Activated CD8-positive, alpha-beta T cell treated with anti-CD3 and anti-CD28 coated beads, Interleukin-2, amount 10 ng/mL, durations not matched to agents 7 days and 5 days (primary cell): ENCODE measurements at places on chromosomes 3 and 15. TPM values are rescaled to one million over a fixed set of nuclear protein-coding genes. Genes with fewer than 3 reads are reported as not detected.

DNA sequence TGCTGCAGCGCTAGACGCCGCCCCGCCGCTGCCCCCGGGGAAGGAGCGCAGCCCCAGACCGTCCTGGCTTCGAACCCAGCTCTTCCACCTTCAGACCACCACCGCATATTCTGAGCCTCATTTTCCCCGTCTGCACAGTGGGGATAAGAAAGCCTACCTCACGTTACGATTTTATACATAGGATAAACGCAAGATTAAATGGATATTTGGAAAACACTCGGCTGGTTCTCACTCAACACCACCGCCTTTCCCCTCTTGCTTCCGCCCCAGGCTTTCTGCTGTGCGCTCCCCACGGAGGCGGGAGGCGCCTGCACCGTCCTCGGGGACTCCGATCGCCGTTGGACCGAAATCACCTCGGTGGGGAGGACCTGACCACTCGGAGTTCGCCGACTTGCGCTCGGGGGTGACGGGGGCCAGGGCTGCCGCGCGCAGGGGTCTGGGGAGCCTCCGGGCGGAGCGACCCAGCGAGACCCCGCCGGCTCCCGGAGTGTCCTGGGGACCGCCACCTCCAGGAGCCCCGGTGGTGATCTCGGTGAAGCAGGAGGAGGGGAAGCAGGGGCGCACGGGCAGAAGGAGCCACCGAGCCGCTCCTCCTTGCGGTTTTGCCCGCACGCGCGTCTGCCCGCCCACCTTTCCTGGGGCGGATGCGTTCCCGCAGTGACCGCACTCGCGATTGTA, 4.0 kb downstream of the FBXL22 start:
- DNase-seq: peak; percentile 69

- no peak for DNase-seq
Measured at GRCh38 chr3:20307383-20307782, 121.4 kb upstream of the SGO1 start.

Gene SCG3
- not detected for total RNA-seq

Gene ACAN
- not detected for total RNA-seq

Gene IGSF11
- total RNA-seq: 2.5 TPM

DNA sequence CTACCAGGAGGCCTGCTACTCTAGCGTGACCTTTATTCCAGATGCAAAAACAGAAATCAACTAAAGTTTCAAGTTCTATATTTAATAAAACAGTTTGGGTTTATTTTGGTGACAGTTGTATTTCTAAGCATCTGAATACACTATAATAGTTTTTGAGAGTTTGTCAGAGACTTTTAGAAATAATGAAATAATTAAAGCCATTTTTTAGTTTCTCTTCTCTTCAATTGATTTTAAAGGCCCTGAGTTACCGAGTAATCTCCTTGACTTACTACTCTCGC, 523.4 kb downstream of the CADM2 start:
- no peak for DNase-seq

GRCh38 chr3:10353160-10353559, 32.2 kb upstream of the SEC13 start:
- no peak for DNase-seq

DNA sequence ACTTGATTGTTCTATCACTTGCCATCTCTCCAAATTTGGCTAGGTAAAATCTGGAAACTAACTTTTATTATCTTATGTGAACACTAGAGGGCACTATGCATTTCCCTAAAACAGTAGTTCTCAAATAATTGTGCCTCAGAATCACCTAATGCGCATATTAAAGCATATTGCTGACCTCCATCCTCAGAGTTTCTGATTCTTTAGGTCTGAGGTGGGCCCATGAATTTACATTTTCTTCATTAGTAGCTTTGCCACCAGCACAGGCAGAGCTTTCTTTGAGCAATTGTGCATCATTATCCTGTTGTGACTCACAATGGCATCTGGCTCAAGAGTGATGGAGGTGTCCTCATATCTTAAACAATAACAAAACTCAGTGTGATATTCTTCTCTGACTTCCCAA, 17.5 kb upstream of the BCHE start:
- no peak for DNase-seq

DNA sequence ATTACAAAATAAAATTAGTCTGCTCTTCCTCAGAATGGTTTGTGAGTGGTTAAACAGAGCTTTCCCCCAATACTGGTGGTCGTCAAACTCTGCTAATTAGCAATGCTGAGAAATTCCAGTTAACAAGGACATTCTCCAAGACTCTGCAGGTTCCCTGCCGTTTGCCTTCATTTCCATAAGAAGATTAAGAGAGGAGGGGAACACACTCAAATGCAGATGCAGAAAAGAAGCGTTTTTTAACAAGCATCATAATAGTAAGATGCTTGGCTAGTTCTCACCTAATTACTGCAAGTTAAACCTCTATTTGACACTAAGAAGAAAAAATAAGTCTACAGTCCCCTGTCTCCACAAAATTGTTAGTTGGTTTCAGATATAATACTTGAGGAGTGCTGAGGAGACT, 3.7 kb upstream of the SOX2 start:
- DNase-seq: no peak

Gene ALPK3
- total RNA-seq: 0.18 TPM

DNA sequence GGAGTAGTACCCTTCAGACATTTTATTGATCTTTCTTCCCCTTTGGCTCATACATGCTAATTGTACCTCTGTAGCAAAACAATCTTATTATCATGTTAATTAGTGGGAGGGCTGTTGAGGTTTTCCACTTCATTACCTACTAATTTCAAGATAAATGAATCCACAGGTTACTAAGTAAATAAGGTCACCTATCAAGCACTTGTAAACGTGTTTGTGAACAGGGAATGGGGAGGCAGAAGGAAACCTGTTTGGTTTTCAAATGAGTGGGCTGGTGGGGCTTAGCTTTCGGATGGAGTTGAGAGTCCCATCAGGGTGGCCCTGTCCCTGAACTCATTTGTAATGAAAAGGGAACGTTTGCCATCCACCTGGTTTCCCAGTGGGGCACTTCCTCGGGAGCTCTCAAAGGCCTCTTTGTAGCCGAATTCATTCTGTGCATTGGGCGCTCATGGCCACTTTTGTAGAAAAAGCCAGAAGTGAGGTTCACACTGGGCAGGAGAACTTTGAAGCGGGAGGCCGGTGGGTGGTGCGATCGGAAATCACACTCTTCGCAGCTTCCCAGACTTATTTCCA, 419.8 kb upstream of the NR2F2 start:
- DNase-seq: no peak

GRCh38 chr3:171782617-171783016, 27.7 kb downstream of the PLD1 start:
- DNase-seq: no peak

- no peak for DNase-seq
Measured at GRCh38 chr3:132448216-132448961, 31.1 kb downstream of the DNAJC13 start.

DNA sequence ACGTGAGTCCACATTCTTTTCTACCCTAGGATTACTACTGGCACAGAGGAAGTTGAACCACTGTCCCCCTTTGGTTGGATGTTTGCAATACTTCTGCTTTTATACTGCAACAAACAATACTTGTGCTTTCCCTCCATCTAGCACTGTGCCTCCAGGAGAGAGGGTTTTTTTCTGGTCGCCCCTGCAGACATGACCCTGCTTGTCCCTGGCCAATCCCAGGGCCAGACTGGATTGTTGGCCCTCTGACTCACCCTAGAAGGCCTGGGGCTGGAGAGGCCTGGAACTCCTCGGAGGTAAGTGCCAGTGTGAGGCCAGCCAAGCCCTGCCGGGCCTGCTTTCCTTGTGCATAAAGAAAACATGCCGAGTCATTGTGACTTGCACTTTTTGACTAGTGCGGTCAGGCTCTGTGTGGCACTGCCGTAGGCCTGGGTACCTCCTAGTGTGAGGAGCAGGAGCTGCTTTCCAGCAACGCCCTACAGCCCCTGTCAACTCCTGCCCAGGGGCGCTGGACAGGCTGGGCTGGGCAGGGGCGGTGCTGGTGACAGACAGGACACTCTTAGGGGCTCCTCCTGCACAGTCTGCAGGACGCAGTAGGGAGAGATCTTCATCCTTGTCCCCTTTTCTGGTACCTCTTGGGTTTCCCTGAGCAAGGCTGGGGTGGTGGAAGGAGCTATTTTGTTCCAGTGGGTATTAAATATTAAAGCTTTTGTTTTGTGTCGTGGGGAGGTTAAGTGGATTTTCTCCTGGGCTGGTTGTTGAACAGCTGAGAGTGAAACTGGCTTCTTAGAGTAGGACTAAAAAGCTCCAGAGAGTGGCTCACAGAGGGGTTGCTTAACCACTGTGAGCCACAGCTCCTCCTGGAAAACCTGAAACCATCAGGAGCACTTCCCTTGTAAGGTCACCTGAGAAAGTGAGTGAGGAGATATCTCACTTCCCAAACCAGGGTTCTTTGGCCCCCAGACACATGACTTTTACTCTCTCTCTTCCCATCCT, 14.4 kb upstream of the TKT start:
- no peak for DNase-seq

DNA sequence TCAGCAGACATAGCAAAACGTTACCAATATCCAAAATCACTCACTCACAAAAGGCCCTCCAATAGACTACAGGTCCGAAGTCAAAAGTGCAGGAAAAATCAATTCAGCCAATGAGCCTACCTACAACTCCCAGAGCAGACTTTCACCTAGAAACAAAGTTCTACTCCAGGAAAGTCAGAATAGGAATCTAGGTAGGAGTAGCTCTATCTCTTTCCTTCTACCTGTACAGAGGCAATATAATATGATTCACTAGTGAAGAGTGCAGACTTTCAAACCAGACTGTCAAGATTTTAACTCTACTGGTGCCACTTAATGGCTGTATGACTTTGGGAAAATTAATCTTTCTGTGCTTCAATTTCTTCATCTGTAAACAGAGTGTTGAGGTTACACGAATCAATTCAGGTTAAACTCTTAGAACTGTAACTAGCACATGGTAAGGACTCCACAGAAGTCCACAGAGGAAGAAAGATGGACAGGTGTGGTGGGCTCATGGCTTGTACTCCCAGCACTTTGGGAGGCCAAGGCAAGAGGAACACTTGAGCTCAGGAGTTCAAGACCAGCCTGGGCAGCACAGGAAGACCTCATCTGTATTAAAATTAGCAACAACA, 9.4 kb downstream of the DCUN1D1 start:
- DNase-seq: no peak

DNA sequence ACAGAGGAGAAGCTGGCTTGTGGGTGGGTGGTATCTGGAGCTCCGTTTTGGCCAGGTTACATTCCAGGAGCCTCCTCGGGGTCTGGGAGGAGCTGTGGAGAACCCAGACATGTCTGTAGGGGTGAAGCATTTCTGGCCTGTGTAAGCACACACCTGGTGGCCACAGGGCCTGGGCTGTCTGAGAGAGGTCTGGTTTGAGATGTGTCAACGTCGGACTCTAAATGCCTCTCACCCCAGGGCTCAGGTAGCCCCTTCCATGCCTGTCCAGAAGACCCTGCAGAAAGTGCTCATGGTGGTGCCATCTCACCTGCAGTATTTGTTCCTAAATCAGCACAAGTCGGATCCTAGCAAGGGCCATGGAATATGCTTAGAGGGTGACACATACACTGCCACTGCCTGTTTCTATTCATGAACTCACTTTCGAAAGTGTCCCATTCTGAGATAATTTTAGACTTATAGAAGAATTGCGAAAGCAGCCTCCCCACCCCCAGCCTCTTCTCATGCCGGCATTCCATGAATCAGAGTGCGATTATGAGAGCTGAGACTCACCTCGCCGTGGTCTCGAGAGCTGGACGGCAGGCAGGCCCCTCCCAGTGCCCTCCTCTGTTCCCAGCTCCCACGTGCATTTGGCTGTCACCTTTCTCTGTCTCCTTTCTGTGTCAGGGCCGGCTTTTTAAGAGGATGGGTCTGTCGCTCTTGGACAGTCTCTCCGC, 63.7 kb downstream of the KLF15 start:
- DNase-seq: no peak

DNA sequence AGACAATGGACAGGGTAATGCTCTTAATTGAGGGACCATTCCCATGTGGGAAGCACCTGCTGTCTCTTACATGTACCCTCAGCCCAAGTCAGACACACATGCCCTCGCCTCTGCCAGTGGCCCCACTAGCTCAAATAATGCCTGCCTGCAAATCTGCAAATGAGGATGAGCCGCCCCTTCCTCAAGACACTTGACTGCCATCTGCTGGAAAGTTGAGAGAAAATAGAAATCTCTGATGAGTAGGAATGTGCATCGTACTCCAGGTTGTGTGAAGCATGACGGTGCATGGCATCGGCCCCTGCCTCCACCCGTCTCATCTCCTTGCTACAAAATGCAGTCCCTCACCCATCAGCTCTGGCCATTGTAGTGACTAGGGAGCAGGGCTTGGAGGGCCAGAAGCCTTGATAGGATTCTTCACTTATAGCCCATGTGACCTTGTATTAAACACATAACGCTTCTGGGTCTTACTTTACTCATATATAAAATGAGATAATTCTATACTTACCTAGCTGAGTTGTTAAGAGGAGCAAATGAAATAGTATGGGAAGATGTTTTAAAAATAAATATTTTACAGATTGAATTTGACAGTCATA, 6.3 kb upstream of the SCN5A start:
- peak; percentile 39 for DNase-seq

Gene MFSD1
- total RNA-seq: 22.2 TPM

Gene PLSCR2
- total RNA-seq: not detected

Gene CDCP1
- total RNA-seq: 17.7 TPM

Gene RETNLB
- total RNA-seq: not detected

DNA sequence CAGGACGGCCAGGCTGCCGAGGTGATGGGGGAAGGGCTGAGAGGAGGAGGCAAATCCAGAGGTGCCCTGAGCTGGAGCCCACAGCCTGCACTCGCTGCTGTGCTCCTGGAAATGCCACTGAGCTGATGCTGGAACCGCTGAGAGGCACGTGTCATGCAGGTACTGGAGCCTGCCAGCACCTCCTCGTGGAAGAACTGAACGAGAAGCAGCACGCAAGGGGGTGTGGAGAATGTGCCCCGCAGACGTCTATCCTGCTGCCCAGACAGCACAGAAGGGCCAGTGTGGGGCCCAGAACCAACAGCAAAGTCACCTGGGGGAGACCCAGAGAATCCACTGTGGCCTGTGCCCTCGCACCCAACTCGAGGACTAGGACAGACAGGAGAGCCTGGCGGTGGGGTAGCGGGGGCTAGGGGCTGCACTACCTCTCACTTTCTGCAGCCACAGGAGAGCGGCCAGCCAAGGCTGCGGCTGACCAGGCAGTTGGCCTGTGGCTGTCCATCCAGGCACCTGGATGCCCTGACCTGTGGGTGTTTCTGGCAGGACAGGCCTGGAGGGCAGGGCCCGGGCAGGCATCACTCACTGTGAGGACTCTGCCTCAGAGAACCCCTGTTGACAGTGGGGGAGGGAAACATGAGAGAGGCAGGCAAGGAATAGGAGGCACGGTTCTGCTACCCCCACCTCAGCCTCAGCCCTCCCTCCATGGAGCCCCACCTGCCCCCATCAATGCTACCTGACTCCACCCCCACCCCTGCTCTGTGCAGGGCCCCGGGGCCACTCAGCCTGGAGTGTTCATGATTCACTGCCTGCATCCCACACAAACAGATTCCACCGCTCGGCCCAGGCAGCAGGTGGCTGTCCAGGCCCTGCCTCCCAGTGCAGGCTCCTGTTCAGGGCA, 213.1 kb downstream of the TBC1D2B start:
- no peak for DNase-seq

GRCh38 chr15:31285772-31286261, 40.8 kb upstream of the KLF13 start:
- no peak for DNase-seq
